CD4-positive, alpha-beta T cell treated with Interleukin-6 for 4 hours (primary cell): ENCODE measurements at places on chromosomes 7 and 10.

DNA sequence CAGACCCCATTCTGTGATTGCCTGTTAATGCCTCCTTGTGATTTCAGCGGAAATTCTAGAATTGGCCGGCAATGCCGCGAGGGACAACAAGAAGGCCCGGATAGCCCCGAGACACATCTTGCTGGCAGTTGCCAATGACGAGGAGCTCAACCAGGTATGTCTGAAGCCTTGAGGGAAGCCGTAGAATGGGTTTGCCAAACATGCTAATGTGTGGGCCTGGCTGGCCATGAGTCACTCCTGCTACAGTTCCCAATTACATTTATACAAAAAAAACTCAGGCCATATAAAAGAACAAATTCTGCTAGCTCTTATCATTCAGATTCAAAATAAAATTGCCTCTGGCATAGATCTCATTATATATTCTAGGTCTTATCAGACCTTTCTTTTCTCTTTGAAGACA lies 37.4 kb downstream of the MACROH2A2 start:
- no peak for DNase-seq

DNA sequence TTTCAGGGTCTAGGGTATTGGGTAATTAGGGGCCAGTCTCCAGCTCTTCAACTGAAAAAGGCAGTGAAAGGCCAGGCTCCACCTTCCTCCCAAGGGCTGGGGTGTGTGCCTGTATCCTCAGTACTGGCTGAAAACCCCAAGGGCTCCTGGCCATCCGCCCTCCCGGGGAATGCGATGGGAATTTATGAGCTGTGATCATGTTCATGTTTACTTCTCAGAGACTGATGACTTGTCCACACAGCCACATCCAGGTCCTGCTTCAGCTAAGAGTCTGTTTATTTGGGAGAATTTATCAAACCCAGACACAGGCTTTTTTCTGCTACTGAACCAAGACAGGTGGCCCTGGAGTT lies 91.7 kb downstream of the CCDC3 start:
- no peak for DNase-seq

DNA sequence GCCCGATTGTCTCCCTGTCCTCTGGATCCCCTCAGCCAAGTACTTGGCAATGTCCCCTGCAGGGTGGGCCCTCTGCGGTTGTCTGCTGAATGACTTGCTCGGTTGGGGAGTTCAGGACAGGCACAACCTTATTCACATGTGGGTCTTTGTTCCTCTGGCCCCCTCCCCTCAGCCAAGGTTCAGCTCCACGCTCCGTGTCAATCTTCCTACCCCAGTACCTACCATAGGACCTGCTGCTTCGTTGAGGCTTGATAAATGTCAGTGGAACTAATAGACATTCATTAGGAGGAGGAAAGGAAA lies 7.1 kb downstream of the CPA5 start:
- no peak for DNase-seq

- no peak for DNase-seq
These were observed 149.1 kb downstream of the KIAA1217 start for GRCh38 chr10:24358022-24358421.

DNA sequence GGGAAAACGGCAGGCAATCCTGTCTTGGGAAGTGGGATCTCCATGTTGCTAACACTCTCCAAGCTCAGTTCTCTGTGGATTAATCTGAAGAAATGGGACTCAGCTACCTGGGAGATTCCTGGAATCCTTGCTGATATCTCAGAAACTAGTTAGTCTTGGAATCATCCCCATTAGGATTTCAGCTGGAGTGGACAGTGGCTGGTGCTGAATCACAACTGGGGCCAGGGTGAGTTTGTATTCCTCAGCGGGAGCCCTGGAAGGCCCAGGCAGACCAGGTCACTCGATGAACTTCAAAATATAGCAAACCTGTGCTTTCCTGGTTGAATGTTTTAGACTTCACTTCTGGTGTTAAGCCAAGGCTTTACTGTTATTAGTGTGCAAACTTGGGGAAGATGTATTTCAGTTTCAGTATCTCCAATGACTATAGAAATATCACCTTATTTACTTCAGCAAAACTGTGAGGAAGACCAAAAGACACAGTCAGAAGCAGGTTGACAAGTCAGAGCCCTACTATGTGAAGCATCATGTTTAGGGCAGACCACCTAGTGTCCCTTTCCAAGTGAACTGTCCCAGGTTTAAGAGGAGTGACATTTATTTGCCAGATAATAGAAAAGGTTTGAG lies 126.1 kb downstream of the AOAH start:
- DNase-seq = no peak

DNA sequence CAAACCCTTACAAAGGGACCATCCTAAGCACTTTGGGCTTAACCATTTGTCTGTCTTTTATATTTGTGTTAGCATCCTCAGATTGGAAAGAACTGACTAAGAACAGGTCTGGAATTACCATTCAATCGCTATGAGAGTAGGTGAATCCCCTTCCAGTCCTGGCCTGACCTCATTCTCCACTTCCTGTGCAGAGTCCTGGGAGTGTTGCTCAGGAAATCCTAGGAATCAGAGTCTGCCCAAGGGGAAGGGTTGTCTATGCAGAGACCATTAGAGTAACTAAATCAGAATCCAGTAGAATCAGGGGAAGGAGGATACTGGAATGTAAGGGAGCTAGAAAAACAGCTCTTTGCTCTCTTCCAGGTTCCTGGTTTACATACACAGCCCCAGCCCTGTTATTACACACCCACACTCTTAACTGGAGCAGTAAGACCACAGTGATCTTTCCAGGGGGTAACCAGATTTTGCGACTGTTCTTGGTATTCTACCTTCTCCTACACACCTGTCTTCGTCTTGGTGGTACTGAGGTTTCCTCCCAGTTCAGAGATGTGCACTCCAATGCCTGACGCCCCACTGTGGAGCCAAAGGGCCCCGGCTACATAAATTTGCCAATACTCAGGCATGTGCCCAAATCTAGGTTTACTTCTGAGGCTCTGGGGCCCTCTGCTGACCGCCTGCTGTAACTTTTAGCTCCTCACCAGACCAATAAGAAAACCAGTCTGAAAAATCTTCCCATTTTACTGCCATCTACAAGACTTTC lies 103.7 kb downstream of the RNF216 start:
- peak; percentile 59 for DNase-seq

DNA sequence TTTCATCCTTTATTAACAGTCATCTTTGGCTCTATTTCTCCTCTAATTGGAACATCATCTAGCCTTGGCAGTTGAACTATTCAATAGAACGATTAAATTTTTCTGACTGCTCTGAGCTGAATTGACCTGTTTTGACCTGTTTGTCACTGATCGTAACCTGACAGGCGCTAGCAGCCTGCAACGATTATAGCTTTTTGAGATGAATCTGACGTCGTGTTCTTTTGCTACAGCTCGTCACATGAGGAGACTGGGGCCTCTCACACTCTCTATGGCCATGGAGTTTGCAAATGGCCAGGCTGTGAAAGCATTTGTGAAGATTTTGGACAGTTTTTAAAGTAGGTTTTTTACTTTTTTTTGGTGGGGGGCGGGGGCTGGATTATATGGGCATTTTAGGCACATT lies 229.8 kb downstream of the FOXP2 start:
- DNase-seq = no peak

DNA sequence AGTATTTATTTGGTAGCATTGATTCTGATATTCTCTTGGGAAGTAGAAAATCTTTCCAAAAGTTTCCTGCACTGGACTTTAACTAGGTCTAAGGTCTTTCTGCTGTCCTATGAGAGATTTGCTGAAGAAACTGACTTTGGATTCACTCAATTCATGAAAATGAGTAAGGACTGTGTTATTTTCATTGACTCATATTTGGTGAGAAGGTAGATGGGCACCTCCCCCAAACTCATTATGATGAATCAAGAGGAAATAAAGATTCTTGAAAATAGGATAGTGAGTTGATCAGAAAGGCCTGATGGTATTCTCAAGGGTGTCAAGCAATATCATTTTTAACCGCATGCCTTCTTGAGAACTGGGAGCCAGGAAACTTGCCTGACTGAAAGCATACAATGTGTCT lies 110.3 kb downstream of the RNF133 start:
- DNase-seq = no peak

DNA sequence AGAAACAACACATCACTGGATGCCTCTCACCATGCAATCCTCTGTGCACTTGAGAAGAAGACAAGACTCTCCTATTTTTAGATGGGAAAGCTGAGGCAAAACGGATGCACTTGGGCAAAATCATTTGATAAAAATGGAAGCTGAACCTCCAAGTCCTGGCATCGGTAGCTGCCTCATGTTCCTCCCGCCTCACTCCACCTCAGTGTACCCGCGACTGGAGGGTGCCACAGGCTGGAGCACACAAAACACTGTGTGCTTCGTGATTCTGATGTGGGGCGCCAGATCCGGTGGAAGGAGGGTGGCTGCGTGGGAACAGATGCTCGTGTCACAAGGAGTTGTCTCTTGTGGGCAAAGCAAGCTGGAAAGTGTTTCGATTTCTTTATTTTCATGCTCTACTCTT lies 41.3 kb downstream of the TAS2R41 start:
- no peak for DNase-seq
